ENCODE measurements at places on chromosomes 1 and 21. TPM values are rescaled to one million over a fixed set of nuclear protein-coding genes. Genes with fewer than 3 reads are reported as not detected.
A peak's percentile ranks its signal among the peaks of the same experiment; 100 is the strongest.

GRCh38 chr1:228277491-228278431 is 69.9 kb downstream of the OBSCN start:
- H3K27ac ChIP-seq: no peak overlapping the region
- H3K27me3 ChIP-seq: peaks cover 8% of the 10 kb centered on the region
- H3K4me3 ChIP-seq: no peak overlapping the region
- no peaks in the 10 kb centered on the region for H3K4me1 ChIP-seq
- H3K36me3 ChIP-seq: no peaks in the 10 kb centered on the region

- no peaks in the 10 kb centered on the region for H3K36me3 ChIP-seq
- H3K27ac ChIP-seq: peak overlapping the region; percentile 20
- peaks cover 39% of the 10 kb centered on the region for H3K4me1 ChIP-seq
- no peak for DNase-seq
Measured at GRCh38 chr21:43343095-43343991, 83.6 kb downstream of the SIK1 start.

Gene CACNA1S
- not detected for total RNA-seq

- no peak for DNase-seq
- no peaks in the 10 kb centered on the region for H3K4me1 ChIP-seq
- H3K4me3 ChIP-seq: no peak overlapping the region
- H3K27ac ChIP-seq: no peak overlapping the region
- H3K27me3 ChIP-seq: no peaks in the 10 kb centered on the region
- H3K36me3 ChIP-seq: no peaks in the 10 kb centered on the region
Measured at GRCh38 chr1:183778568-183779433, 26.1 kb upstream of the RGL1 start.

Gene NBPF4
- not detected for total RNA-seq

GRCh38 chr1:198780376-198780775 is 141.5 kb downstream of the PTPRC start:
- no peaks in the 10 kb centered on the region for H3K36me3 ChIP-seq
- no peak for DNase-seq
- H3K27me3 ChIP-seq: no peaks in the 10 kb centered on the region
- no peak overlapping the region for H3K4me3 ChIP-seq

DNA sequence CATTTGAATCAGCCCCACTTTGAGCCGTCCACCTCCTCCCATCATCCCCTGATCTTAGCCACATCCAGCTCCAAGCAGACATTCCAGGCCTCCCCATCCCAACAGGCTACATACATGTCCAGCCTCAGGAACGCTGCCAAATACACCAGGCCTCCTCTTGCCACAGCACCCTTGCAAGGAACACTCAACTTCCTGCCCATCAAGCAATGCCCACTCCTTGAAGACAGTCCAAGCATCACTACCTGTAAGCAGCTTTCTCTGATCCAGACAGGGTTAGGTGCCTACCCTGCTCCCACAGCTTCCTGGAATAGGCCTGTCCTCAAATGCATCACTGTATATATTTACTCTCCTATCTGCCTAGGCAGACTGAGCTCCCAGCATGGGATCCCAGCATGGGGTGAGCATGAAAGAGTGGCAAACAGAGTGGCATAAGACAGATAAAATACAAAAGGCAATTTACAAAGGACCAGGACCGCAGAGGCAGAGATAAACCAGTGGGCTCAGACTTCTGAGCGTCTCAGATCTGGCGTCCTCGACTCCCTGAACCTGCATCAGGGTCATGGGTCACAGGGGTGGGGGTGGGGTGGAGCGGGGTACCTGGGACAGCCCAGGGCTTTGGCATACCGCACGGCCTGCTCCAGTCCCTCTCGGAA is 816 bp downstream of the HYI start:
- H3K27me3 ChIP-seq: no peaks in the 10 kb centered on the region
- H3K4me3 ChIP-seq: peak overlapping the region; percentile 54
- H3K36me3 ChIP-seq: peaks cover 44% of the 10 kb centered on the region
- H3K27ac ChIP-seq: peak overlapping the region; percentile 83

GRCh38 chr1:65009176-65009575 is 42.8 kb upstream of the JAK1 start:
- H3K4me3 ChIP-seq: no peak overlapping the region
- no peaks in the 10 kb centered on the region for H3K4me1 ChIP-seq
- no peak overlapping the region for H3K27ac ChIP-seq
- H3K27me3 ChIP-seq: no peaks in the 10 kb centered on the region

GRCh38 chr1:219329578-219329977 is 155.9 kb downstream of the LYPLAL1 start:
- no peak overlapping the region for H3K4me3 ChIP-seq
- H3K4me1 ChIP-seq: no peaks in the 10 kb centered on the region
- DNase-seq: no peak
- H3K36me3 ChIP-seq: no peaks in the 10 kb centered on the region
- no peaks in the 10 kb centered on the region for H3K27me3 ChIP-seq

Gene LYPLAL1
- total RNA-seq: 24.1 TPM

- peaks cover 25% of the 10 kb centered on the region for H3K4me1 ChIP-seq
- H3K36me3 ChIP-seq: no peaks in the 10 kb centered on the region
- no peak overlapping the region for H3K27ac ChIP-seq
- H3K4me3 ChIP-seq: no peak overlapping the region
- DNase-seq: no peak
Measured at GRCh38 chr1:219587401-219587800, 25.5 kb downstream of the ZC3H11B start.

DNA sequence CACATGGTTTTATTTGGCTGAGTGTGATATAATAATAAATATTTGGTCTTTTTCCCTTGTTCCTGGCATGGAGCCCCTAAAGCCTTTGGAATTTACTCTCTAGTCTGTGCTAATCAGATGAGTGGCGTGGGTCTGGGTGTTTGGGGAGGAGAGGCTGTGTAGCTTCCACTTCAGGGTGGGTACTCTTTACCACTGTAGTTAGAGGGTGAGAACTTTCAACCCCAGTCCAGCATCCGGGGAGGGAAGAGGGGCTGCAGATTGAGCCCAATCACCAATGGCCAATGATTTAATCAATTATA is 20.0 kb downstream of the USP25 start:
- no peak overlapping the region for H3K4me3 ChIP-seq
- H3K36me3 ChIP-seq: no peaks in the 10 kb centered on the region
- H3K27me3 ChIP-seq: no peaks in the 10 kb centered on the region

DNA sequence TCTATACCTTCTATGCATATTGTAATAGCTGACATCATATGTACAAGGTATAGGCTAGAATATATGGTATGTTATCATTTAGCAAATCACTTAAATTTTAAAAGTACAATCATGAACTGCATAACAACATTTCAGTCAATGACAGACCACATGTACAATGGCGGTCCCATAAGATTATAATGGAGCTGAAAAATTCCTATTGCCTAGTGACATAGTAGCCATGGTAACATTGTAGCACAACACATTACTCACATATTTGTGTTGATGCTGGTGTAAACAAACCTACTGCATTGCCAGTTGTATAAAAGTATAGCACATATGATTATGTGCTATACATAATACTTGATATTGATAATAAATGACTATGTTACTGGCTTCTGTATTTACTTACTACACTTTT is 8.9 kb downstream of the RAB3B start:
- no peak for DNase-seq
- H3K27me3 ChIP-seq: no peaks in the 10 kb centered on the region
- no peak overlapping the region for H3K4me3 ChIP-seq
- H3K27ac ChIP-seq: no peak overlapping the region
- no peaks in the 10 kb centered on the region for H3K36me3 ChIP-seq
- H3K4me1 ChIP-seq: no peaks in the 10 kb centered on the region

Gene TLR5
- total RNA-seq: 27.6 TPM

DNA sequence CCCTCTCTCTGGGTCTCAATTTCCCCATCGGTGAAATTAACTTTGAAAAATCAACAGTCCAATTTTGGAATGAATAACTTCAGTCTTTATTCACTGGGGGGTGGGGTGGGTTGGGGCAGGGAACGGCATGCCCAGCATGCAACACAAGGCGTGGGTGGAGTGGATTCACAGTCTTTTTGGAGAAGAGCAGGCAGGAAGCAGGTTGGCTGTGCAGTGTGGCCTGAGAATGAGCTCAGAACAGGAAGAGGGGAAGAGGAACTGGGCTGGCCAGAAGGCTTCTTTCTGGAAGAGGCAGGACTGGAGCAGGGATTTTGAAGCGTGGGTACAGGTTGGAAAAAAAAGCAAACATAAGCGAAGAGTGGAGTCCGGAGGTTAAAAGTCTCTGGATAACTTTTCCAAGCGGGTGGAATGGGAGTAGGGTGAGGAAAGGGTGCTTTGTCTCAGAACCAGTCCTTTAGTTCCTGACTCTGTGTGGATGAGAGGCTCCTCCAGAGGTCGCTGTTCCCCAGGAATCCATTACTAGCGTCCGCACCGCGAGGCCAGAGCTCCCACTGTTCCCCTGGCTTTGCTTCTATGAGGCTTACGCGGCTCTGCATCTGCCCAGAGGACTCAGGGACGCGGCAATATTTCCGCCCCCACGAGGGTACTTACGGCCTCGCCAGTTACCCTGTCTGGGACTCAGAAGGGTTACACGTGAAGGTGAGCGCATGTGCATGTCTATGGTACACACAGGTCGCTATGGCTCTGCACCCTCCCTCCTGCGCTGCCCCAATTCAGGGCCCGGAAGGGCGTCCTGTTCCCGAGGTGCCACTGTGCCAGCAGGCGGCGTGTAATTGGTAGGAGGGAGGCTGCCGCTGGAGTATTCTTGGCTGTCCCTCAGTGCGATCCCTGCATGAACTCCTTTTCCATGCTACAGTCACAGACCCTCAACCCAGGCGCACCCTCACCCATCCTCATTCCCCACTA is 5.5 kb upstream of the FOXD2 start:
- peaks cover 18% of the 10 kb centered on the region for H3K27me3 ChIP-seq
- peak; percentile 77 for DNase-seq
- no peaks in the 10 kb centered on the region for H3K36me3 ChIP-seq
- H3K4me1 ChIP-seq: peaks cover 17% of the 10 kb centered on the region

Gene ELAPOR1
- 2.4 TPM for total RNA-seq

GRCh38 chr21:16020878-16021277 is 291.1 kb downstream of the USP25 start:
- no peak for DNase-seq
- no peak overlapping the region for H3K4me3 ChIP-seq
- H3K27ac ChIP-seq: no peak overlapping the region
- H3K27me3 ChIP-seq: no peaks in the 10 kb centered on the region
- H3K4me1 ChIP-seq: no peaks in the 10 kb centered on the region
- no peaks in the 10 kb centered on the region for H3K36me3 ChIP-seq

- no peak overlapping the region for H3K27ac ChIP-seq
- DNase-seq: peak; percentile 17
- no peaks in the 10 kb centered on the region for H3K36me3 ChIP-seq
- peaks cover 6% of the 10 kb centered on the region for H3K27me3 ChIP-seq
Measured at GRCh38 chr1:204763773-204764427, 78.4 kb upstream of the LRRN2 start.

- no peaks in the 10 kb centered on the region for H3K36me3 ChIP-seq
- H3K4me3 ChIP-seq: no peak overlapping the region
- DNase-seq: no peak
- H3K27me3 ChIP-seq: no peaks in the 10 kb centered on the region
Measured at GRCh38 chr1:192986110-192986747, 72.9 kb downstream of the UCHL5 start.

Gene OR6K3
- not detected for total RNA-seq

- no peaks in the 10 kb centered on the region for H3K4me1 ChIP-seq
- H3K27me3 ChIP-seq: no peaks in the 10 kb centered on the region
- no peaks in the 10 kb centered on the region for H3K36me3 ChIP-seq
- DNase-seq: no peak
- no peak overlapping the region for H3K4me3 ChIP-seq
Measured at GRCh38 chr1:205477759-205478247, 22.0 kb upstream of the BLACAT1 start.

Gene SPRR2G
- not detected for total RNA-seq

DNA sequence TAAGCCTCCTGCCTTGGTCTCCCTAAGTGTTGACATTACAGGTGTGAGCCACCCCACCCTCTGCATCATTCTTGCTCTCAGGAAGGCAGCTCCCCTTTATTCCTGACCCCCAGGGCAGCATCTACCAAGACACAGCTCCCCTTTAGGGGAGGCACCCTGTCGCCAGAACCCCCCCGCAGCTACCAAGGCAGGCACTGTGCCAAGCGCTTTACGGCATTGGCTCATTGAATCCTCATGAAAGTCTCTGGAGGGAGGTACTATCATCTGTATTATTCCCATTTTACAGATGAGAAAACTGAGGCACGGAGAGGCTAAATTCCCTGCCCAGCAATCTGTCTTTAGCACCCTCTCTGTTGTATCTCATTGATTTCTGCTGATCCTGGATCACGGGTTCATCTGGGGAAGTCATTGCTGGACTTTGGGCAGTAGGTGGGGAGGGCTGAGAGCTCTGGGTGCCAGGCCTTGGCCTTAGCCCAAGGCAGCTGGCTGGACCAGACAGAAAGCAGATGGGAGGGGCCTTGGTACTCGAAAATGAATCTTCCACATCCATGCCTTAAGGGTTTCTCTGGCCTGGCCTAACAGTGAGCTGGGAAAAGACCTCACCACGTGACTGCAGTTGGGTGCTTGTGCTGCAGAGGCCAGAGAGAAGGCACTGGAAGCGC is 5.9 kb downstream of the PLOD1 start:
- no peak for DNase-seq
- no peak overlapping the region for H3K27ac ChIP-seq
- H3K36me3 ChIP-seq: peaks cover 49% of the 10 kb centered on the region
- no peaks in the 10 kb centered on the region for H3K4me1 ChIP-seq

DNA sequence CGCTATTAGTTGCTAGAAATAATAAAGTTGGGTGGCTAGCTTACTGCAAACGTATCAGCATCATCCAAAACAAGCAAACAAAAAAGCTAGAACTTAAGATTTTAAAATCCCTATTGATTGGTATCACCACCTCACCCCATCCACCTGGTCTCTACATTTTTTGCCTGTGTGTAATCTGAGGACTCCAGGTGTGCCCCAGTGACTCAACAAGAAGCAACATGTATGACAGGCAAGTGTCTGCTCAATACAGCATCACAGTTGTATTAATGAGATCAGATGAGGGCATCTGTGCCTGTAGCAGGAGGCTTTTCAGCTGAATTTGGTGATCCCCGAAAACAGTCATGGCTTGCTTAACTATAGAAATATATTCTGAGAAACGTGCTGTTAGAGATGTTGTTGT is 14.6 kb upstream of the PAPPA2 start:
- H3K4me3 ChIP-seq: no peak overlapping the region
- H3K4me1 ChIP-seq: no peaks in the 10 kb centered on the region
- no peak overlapping the region for H3K27ac ChIP-seq
- H3K36me3 ChIP-seq: no peaks in the 10 kb centered on the region
- H3K27me3 ChIP-seq: no peaks in the 10 kb centered on the region

- peaks cover 17% of the 10 kb centered on the region for H3K36me3 ChIP-seq
- H3K27me3 ChIP-seq: peaks cover 11% of the 10 kb centered on the region
- peaks cover 77% of the 10 kb centered on the region for H3K4me1 ChIP-seq
Measured at GRCh38 chr1:156153362-156153761, at the start of gene SEMA4A. TSS of gene SEMA4A (plus strand) at chr1:156153585. CDS start at chr1:156154579, 994 bp downstream.

DNA sequence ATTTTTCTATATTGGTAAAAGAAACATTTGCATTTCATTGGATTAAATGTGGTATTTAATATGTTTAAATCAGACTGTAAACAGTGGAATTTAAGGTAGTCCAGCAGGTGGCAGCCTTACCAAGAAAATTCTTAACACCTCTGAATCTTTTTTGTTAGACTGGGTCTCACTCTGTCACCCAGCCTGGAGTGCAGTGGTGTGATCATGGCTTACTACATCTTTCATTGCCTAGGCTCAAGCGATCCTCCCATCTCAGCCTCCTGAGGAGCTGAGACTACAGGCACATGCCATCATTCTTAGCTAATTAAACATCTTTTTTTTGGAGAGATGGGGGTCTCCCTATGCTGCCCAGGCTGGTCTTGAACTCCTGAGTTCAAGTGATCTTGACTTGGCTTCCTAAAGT is 98.8 kb downstream of the RABGAP1L start:
- H3K4me3 ChIP-seq: no peak overlapping the region
- H3K27ac ChIP-seq: no peak overlapping the region
- no peaks in the 10 kb centered on the region for H3K4me1 ChIP-seq
- DNase-seq: no peak
- peaks cover 4% of the 10 kb centered on the region for H3K36me3 ChIP-seq
- H3K27me3 ChIP-seq: no peaks in the 10 kb centered on the region
